Ovary (tissue), 10 donors: ENCODE measurements at places on chromosomes 6 and 20.

DNA sequence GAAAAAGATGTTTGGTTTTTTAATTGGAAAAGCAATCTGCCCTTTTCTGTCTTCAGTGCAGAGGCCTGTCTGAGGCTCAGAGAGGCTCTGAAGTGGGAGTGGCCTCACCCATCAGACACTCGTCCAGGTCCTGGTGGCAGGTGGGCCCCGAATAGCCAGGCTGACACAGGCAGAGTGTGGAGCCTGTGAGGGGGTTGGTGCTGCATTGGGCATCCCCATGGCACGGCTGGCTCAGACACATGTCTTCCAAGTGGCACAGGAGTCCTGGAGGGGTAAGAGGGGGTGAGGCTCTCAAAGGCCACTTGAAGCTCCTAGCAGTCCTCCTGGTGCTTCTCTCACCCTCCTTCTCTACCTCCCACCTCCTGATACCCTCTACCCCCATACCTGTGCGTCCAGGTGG lies 3.8 kb downstream of the NOTCH4 start:
- DNase-seq, result no peak

- DNase-seq, result peak; percentile 80
Measured at GRCh38 chr6:151121900-151122299, 117.9 kb upstream of the AKAP12 start.

GRCh38 chr6:162068340-162068739 lies 659.2 kb downstream of the PRKN start:
- no peak for DNase-seq

DNA sequence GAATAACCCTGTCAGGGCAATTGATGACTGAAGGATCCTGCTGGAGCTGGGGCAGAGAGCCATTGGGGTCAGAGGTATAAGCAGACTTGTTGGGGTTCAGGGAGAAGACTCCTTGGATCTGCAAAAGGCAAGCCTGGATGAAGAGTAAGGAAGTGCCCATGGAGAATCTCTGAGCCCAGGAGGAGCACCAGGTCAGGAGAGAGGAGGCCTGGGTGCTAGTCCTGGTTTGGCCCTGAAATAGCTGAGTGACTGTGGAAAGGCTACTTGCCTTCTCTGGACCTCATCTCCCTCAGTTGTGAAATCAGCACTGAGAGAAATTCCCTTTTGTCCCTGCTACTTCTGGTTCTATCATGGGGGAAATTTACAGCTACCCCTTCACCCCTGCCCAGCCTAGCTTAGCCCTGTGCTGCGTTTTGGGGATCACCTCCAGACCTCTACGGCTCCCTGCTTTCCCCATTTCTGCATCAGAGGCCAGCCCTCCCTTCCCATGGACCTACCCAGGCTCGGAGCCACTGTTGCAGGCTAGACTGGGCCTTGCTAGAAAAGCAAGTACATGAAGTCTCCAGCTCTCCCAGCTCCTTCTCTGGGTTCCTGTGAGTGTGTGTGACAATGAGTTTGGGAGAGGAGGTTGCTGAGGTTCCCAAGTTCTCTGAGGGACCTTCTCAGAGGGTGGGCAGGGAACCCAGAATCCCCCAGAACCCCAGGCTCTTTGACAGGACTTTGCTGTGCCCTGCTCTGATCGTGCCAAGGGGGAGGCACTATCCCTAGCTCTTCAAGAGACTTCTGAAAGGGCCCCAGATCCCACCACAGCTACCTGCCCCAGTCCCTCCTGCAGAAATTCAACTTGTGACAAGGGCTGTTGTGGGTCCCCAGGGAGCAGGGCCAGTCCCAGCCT lies 2.3 kb upstream of the NCR2 start:
- DNase-seq, result no peak

- no peak for DNase-seq
Measured at GRCh38 chr6:108549741-108550140, 11.0 kb upstream of the FOXO3 start.

- DNase-seq, result no peak
Measured at GRCh38 chr6:92684386-92684785, 735.0 kb downstream of the EPHA7 start.

DNA sequence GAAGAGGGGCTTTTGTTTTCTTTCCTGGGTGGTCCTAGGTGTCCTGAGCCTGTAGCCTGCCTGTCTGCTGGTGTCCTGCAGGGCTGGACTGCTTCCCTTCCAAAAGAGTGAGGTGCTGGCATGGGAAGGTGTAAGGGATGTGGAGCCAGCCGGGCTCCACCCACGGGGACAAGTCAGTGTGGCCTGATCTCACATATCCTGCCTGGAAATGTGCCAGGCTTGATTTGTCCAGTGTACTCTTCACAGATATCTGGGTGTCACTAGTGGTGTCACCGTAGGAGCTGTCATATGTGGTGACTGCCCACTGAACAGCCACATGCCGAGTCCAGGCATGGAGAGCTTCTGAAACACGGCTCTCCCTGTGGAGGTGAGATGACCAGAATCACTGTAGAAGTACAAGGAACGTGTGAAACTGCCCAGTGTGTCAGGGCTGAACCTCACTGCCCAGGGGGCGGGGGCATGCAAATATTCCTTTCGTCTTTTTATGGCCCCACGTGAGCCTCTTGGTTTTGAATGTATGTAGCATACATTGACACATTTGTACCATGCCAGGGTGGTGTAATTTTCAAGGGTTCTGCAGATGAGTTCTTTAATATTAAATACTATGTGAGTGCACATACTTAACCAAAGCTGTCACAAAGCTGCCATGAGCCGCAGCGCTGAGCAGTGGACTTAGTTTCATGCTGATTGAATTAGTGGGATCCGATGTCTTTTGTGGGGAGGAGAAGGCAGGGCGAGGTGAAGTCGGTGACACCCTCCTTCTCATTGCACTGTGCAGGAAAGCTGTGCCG lies 55.8 kb downstream of the CDH4 start:
- DNase-seq, result no peak

DNA sequence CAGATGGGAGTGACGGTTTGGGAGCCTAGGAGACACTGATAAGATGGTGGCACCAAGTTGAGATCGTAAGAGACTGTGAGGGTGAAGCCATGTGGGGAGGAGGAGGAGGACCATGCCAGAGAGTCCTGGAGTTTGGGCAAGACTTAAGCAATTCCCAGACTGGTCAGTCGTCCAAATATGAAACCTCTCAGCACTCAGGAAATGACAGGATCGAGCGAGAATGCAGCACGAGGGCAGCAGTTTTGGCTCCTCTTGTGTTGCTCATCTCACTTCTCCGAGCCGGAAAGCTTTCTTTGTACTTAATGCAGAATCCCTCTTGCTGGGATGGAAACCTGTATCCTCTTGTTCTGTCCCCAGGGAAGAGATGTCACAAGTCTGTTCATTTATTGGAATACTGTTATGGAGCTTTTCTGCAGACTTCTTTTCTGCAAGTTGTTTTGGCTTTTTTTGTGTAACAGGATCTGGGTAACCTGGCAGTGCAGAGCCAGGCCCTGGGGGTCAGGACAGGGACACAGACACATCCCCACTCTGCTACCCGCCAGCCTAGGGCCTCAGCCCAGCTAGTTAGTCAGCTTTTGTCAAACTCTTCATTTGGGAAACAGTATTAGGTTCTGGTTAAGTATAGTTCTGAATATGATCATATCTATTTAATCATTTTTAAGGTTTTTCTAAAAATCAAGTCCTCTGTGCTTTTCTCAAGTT lies 34.3 kb downstream of the FNDC1 start:
- DNase-seq, result no peak
